ENCODE measurements at places on chromosomes 3 and 15. TPM values are rescaled to one million over a fixed set of nuclear protein-coding genes. Genes with fewer than 3 reads are reported as not detected.

Gene CLSTN2
- total RNA-seq = 0.03 TPM

Gene C2CD4A
- total RNA-seq = 0.15 TPM

Gene IQCF5
- not detected for total RNA-seq

Gene BNIP2
- total RNA-seq = 70.7 TPM

Gene MOBP
- not detected for total RNA-seq

Gene NEK11
- 9.5 TPM for total RNA-seq

Gene CHST2
- 0.26 TPM for total RNA-seq

Gene SEMA5B
- total RNA-seq = 1.2 TPM

Gene OXTR
- 2.7 TPM for total RNA-seq

Gene TICRR
- 20.5 TPM for total RNA-seq

Gene SLC6A1
- total RNA-seq = not detected
